SK-N-SH (cell line): ENCODE measurements at places on chromosomes 4 and X.

GRCh38 chrX:127726227-127726626 is 326.0 kb downstream of the ACTRT1 start:
- no peak for DNase-seq

DNA sequence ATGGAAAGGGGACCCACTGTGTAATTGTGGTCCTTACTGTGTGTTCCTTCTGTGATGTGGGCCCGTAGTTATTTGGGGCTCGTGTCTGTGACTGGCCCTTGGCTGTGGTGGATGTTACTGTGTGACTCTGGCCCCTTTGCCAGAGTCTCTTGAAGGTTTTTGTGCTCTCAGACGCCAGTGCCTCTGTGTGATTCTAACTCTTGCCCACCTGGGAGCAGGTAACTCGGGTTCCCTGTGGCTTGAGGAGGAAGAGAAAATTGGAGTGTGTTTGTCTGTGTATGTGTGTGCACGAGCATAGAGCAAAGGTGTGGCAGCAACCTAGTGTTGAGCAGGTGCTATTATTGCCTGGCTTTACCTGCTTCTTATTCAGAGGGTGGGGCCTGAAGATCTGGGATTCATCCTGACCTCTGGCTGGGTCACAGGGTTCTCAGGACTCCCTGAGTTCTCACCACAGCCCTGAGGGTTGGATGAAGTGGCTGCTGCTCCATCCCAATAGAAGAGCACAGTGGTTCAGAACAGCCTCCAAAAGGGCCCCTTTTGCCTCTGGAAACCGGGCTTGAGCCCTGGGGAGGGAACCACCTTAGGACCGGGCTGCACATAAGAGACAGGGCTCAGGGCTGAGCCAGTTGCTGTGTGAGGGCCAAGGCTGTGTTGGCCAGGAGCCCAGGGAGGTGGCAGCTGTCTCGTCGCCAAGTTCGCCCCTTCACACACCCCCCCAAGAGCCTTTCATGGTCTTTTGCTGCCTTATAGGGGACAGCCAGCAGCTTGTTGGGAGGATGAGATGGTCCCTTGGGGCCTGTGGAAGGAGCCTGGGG is 1.3 kb downstream of the RBM10 start:
- DNase-seq, result no peak

DNA sequence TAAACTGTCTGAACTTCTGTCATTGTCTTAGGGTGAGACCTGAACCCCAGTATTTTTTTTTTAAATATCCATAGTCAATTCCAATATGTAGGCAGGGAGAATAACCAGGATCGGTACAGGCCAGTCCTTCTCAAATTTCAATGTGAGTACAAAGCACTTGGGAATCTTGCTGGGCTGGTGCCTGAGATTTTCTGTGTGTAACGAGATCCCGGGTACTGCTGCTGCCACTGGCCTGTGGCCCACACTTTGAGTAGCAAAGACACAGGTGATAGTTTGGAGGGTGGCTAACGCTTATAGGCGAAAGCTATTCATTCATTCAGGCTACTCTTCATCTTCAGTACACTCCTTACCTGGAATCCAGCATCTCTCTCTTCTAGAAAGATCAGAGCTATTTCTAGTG is 923.6 kb upstream of the TENM3 start:
- DNase-seq, result no peak

GRCh38 chr4:139808808-139809756 is 143.5 kb downstream of the MGST2 start:
- DNase-seq, result no peak

GRCh38 chr4:165194368-165194767 is 13.0 kb upstream of the KLHL2 start:
- DNase-seq, result no peak

GRCh38 chrX:95101851-95102390 is 1427.9 kb downstream of the FAM133A start:
- DNase-seq, result no peak

DNA sequence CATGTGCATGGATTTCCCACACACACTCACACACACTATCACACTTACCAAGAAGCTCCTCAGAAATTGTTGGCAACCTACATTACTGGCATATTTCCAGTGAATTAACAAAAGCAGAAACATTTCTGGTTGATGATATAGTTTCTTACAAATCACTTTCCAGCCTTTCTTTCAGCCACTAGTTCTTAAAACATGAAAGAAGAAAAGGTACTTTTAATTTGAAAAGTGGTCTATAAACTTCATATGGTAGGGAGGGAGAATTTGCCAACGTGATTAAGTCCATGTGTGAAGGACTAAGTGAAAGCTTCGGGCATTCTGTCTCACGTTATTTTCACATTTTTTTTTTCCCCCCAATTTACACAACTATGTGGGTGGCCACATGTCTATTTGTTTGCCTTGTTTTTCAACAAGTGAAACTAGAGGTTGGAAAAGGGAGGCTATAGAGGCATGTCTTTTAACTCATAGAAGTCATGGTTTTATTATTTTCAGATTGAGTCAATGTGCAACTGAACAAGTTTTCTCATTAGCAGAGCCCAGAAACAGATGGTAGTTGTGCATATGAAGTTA is 832.1 kb upstream of the INTU start:
- no peak for DNase-seq

- DNase-seq, result no peak
These were observed 5.7 kb upstream of the GPR174 start for GRCh38 chrX:79138658-79139241.

GRCh38 chr4:28518561-28519165 is 1658.0 kb downstream of the STIM2 start:
- no peak for DNase-seq

- DNase-seq, result peak; percentile 58
These were observed 7.2 kb upstream of the IDS start for GRCh38 chrX:149512225-149512885.

GRCh38 chrX:17167915-17168314 is 207.1 kb upstream of the NHS start:
- no peak for DNase-seq
